ENCODE measurements at places on chromosomes 1 and 21. TPM values are rescaled to one million over a fixed set of nuclear protein-coding genes. Genes with fewer than 3 reads are reported as not detected.
A peak's percentile ranks its signal among the peaks of the same experiment; 100 is the strongest.

USH2A gene
- total RNA-seq: under 0.01 TPM

MACF1 gene
- 386 TPM for total RNA-seq

PGLYRP4 gene
- not detected for total RNA-seq

FCMR gene
- 3.3 TPM for total RNA-seq

POU2F1 gene
- total RNA-seq: 13.4 TPM

RHCE gene
- not detected for total RNA-seq

KCNA2 gene
- 1.7 TPM for total RNA-seq

OPTC gene
- not detected for total RNA-seq

DNA sequence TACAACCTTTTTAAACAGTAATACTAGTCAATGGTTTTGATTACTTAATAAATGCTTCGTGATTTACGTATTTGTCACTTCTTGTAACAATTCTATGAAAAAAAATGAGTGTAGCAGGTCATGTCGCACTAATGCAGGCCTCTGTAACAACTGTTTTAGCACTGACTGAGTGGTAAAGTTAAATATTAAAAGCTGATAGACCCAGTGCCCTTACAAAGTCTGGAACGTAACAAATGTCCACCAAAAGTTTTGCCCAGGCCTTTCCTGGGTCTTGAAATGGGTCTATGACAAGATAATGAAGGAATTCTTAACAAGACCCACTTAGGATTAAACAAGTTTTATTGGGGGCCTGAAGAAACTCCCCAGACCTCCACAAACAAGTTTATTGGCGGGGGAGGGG, 304.6 kb upstream of the DEPDC1 start:
- no peak for DNase-seq
- no peak overlapping the region for H3K4me3 ChIP-seq

- H3K36me3 ChIP-seq: no peaks in the 10 kb centered on the region
- no peak overlapping the region for H3K4me3 ChIP-seq
- H3K27me3 ChIP-seq: no peaks in the 10 kb centered on the region
- H3K4me1 ChIP-seq: peaks cover 4% of the 10 kb centered on the region
- peak; percentile 55 for DNase-seq
Measured at GRCh38 chr1:173388352-173388751, 88.8 kb upstream of the PRDX6 start.

DNA sequence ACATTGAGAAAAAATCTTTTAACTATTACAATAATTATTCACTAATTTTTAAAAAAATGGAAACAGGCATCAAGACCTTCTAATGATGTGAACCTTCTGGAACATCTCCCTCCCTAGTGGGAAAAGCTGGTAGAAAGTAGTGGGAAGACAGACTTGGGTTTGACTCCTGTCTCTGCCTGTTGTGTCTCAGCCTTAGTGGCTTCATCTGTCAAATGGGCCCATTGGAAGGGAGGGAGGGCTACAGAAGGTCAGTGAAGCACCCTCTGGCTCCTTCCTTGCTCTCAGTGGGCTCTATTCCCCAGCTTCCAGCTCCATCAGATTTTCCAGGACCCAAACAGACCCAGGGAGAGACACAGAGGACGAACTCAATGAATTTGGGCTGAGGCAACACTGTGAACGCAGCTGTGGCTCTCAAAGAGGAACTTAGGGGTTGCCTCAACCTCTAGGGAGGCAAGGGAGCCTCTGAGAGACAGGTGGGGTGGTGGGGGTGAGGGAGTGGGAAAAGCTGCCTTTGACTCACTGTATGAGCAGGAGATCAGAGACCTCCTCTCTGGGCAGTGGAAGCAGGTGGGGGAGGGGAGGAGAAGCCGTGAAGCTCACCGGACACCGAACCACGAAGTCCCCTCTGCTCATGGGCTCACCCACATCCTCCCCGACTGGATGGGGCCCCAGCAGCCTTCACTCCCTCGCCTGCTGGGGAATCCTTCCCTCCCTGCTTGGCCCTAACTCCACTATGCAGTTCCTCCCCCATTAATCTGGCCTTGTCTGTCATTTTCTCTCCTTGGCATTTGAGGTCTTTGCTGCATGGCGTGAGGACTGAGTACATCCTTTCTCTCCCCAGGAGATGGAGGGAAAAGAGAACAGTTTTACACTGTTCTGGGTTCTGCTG, 4.5 kb downstream of the CNR2 start:
- H3K36me3 ChIP-seq: no peaks in the 10 kb centered on the region
- no peaks in the 10 kb centered on the region for H3K27me3 ChIP-seq
- no peak for DNase-seq
- H3K4me3 ChIP-seq: no peak overlapping the region
- H3K27ac ChIP-seq: no peak overlapping the region

DNA sequence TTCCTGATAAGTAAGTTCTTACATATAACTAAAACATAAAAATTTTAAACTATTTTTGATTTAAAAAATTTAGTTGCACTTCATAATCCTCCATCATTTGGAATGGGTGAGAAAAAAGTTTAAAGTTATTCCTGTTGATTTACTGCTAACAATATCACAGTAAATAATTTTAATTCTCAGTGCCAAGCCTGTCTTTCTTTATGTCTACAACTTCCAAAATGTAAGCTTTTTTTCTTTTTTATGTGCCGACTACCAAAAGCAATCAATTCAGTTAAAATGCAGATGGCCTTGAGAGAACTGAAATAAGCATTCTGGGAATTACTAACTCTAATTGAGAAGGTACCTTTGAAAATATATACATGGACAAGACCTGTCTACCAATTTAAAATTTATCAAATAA, 1224.3 kb upstream of the B3GALT2 start:
- no peak overlapping the region for H3K27ac ChIP-seq
- no peaks in the 10 kb centered on the region for H3K4me1 ChIP-seq
- DNase-seq: no peak
- H3K36me3 ChIP-seq: no peaks in the 10 kb centered on the region
- H3K27me3 ChIP-seq: no peaks in the 10 kb centered on the region

DNA sequence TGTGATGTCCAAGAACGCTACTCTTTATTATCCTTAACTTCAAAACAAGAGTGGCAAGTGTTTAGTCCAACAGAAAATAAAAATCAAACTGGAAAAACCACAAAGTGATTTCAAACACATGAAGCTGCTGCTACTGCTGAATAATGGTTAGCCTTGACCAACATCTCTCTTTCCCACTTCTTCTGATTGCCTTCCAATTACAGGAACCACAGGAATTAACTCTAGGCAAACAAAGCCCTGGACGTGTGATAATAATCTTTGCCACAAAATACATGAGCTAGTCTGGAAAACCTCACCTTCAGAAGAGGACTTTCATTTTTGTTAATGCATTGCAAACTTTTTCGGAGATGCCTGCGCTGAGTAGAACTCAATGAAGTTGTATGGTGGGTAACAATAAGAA, 48.6 kb upstream of the COL11A1 start:
- DNase-seq: no peak
- H3K4me1 ChIP-seq: no peaks in the 10 kb centered on the region
- no peaks in the 10 kb centered on the region for H3K27me3 ChIP-seq
- H3K36me3 ChIP-seq: no peaks in the 10 kb centered on the region
- H3K27ac ChIP-seq: no peak overlapping the region

GRCh38 chr1:206716870-206717673, 32.4 kb downstream of the MAPKAPK2 start:
- no peaks in the 10 kb centered on the region for H3K27me3 ChIP-seq
- no peak for DNase-seq
- no peaks in the 10 kb centered on the region for H3K36me3 ChIP-seq

DNA sequence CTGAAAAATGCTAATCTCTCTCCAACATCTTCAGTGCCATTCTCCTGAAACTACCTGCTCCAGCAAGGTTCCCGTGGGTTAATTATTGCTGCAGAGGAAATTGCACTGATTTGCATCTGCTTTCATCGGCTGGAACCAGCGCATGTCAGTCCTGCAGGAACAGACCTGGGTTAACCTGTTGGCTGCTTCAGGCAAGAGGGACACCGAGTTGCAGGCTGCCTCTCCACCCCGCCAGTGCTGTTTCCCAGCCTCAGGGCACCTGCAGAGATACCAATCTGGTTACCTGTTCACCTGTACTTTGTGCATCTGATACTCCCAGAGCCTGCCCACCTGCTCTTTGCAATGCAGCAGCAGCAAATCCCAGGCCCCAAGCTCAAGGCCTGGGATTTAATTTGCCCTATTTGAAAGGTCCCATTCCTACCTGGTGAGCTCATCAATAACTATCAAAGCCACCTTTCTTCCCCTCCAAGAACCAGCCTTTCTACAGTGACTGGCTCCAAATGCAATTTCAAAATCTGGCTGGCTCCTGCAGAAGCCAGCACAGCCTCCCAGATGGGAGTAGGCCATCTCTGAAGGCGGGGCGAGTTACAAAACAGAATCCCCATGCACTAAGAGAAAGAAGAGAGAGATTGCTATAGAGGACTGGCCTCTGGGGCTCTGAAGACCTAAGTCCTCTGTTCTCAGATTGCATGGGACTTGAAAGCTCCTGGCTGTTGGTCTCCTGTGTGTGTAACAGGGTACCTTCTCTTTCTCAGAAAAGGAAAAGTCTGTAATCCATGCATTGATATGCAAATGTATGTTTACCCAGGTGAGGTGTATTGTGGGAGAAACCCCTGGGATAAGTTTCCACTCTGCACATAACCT, 67.8 kb downstream of the TOMM20 start:
- no peak for DNase-seq
- no peak overlapping the region for H3K4me3 ChIP-seq

- H3K27ac ChIP-seq: no peak overlapping the region
- DNase-seq: no peak
- no peaks in the 10 kb centered on the region for H3K27me3 ChIP-seq
- H3K4me3 ChIP-seq: no peak overlapping the region
- no peaks in the 10 kb centered on the region for H3K36me3 ChIP-seq
Measured at GRCh38 chr1:160200786-160201185, 4.4 kb upstream of the PEA15 start.

- H3K27ac ChIP-seq: no peak overlapping the region
- H3K4me3 ChIP-seq: no peak overlapping the region
- DNase-seq: no peak
Measured at GRCh38 chr1:2428490-2428889, 16.1 kb upstream of the PEX10 start.
